ENCODE measurements at places on chromosomes 4 and X.
A peak's percentile ranks its signal among the peaks of the same experiment; 100 is the strongest.

DNA sequence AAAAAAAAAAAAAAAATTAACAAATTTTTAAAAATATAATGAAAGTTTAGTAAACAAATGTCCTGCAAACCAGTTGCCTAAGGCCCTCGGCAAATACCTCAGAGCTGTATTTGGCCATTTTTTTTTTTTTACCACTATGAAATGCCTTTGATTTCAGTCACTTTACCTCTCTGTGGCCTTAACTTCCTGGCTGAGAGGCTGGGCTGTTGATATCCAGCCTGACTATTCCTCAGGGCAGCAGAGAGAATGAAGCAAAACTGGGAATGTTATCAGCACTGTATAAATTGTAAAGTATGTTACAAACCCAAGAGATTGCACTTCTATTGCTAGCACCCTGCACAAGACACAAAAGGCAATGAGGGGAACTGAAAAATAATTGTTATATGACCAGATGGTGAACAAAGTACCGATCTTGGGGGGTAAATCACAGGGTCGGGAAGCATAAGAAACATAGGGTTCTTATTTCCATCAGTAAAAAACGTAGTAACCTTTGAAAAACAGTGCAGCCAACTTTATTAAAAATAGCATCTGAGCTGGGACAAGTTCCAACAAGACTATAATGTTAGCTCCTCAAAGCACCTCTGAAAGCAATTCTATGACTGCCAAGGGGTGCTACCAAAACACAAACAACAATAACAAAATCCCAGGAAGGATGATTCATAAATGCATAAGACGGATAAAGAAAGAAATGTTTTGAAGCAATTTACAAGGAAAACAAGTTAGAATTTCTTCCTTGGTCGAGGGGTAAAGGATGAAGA lies 18.1 kb downstream of the USP46 start:
- DNase-seq = no peak

GRCh38 chr4:15913631-15913970 lies 24.9 kb downstream of the FGFBP1 start:
- DNase-seq = no peak

DNA sequence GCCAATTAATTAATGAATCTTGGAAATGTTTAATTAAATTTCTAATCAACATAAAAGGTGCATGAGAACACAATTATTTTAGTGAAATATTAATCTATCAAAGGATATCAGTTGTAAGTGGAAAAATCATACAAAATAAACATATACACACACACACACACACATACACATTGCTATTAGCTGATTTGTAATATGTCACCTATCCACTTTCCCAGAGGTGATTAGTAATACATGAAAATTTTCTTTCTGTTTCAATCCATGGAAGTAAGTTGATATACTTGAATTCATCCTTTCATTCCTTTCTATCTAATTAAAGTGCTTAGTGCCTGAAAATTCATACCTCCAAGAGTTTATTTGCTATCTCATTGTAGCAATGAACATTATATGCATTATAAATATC lies 213.7 kb downstream of the EPHA5 start:
- DNase-seq = no peak

DNA sequence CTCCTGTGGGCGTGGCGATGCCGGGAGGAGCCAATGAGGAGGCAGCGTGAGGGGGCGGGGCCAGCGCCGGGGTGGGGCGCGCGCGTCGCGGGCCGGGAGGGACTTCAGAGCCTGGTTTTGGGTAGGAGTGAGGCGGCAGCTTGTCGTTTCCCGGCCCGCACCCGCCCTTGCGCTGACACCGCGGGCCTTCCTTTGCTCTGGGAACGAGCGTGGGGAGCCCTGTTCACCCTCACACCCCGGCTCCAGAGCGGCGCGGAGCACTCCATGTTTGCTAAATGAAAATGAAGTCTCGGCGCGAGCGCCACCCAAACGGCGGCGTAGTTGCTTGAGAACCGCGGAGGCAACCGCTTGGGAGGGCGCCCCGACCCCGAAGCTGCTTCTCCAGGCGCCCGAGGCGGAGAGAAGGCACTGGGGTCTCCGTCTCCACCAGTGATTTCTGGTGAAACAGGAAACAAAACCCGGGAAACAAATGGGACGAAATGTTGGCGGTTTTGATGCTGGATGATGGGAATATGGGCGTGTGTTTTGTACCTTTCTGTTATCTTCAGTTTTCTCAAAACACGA lies 497 bp upstream of the GRPEL1 start:
- no peak for DNase-seq

DNA sequence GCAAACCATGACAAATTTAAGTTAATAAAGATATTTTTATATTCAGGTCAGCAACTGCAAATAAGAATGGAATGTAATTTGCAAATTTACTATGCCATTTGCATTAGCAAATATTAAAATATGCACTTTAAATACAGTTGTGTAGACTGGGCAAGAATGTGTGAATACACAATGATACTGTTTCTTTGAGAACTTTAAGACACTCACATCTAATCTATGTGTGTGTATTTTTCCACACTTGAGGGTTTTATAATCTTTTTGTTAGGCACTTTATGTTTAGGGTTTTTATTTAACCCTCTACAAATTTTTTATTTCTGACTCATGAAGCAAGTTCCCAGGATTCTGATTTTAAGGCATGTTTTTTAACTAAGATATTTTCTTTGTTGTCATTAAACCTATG lies 23.9 kb upstream of the NDNF start:
- no peak for DNase-seq

DNA sequence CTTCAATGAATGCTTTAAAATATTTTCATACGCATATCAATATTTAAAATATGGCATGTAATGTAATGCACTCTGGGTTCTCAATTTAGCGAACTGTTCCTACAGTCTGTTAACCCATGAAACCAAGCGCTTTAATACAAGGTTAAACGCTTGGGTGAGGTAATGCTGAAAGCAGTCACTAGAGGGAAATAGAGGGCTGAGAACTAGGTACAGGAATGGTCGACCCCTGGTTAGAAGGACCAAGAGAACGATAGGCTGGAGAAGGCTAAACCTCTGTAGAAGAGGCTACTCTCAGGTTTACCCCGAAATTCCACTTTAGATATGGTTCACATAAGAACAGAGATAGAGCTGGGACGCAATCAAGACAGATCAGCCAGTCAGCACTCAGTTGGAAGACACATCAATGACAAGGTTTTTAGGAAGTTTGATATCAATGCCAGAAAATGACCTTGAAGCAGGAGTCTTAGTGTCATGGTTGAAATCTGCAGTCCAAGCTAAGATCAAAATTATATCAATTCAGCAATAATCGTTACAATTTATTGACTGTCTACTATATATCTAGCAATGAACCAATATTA lies 26.9 kb downstream of the ARSJ start:
- peak; percentile 48 for DNase-seq

DNA sequence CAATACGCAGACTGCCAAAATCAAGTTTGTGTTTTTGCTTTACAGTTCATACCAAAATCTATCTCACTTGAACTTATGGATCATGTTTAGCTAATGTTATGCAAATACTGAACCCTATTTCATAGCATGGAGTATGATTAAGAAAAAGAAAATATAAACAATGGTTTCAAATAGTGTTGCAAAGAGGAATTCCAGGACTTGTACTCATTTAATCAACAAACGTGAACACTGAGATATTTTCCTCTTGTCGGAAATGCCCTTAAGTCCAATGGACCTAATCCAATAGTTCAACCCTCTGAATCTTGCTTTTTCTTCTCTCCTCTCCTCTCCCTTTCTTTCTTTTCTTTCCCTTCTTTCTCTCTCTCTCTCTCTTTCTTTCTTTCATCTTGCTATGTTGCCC lies 30.8 kb downstream of the RASL11B start:
- no peak for DNase-seq

GRCh38 chrX:120306630-120307029 lies 4.6 kb downstream of the TMEM255A start:
- DNase-seq = no peak

DNA sequence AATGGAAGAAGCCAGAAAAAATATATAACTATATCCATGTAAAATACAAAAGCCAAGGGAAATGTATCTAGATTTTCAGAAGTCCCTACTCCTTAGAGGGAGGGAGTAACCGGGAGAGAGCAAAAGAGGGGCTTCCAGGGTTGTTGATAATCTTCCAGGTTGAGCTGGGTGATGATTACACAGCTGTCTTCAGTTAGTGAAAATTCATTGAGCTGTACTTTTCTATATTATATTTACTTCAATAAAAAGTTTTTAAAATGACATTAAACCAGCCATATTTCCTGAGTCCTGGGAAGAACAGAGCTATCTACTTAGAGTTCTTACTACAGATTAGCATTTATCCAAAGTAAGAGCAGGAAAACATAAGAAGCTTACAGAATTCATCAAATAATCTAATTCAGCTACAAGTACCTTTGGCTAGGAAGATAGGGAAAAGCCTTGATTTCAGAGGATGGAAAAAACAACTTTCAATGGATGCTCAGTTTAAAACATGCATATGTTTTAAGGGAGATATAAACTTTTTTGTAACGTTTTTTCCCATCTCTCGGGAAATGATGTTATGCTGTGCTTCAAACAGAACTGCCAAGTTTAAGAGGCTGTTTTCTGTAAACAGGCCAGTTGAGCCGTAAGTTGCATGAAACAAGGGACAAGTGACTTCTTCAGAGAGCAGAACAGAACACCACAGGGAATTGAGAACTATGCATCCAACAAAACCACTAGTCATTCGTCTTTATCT lies 204.6 kb downstream of the SCFD2 start:
- no peak for DNase-seq

DNA sequence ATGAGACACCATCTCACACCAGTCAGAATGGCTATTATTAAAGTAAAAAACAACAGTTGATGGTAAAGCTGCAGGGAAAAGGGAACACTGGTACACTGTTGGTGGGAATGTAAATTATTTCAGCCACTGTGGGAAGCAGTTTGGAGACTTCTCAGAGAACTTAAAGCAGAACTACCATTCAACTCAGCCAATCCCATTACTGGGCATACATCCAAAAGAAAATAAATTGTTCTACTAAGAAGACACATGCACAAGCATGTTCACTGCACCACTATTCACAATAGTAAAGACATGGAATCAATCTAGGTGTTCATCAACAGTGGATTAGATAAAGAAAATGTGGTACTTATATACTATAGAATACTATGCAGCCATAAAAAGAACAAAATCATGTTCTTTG lies 135.0 kb downstream of the REELD1 start:
- no peak for DNase-seq

DNA sequence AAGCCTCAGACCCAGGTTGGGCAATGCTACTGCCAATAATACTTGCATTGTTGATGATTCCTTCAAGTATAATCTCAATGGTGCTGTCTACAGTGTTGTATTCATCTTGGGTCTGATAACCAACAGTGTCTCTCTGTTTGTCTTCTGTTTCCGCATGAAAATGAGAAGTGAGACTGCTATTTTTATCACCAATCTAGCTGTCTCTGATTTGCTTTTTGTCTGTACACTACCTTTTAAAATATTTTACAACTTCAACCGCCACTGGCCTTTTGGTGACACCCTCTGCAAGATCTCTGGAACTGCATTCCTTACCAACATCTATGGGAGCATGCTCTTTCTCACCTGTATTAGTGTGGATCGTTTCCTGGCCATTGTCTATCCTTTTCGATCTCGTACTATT lies 7.4 kb downstream of the LPAR4 start:
- DNase-seq = no peak

- no peak for DNase-seq
Observed at GRCh38 chr4:62053974-62054373, 853.8 kb downstream of the ADGRL3 start.
